Activated CD4-positive, alpha-beta T cell treated with anti-CD3 and anti-CD28 coated beads for 24 hours (primary cell): ENCODE measurements at places on chromosomes 1 and 21.
A peak's percentile ranks its signal among the peaks of the same experiment; 100 is the strongest.

GRCh38 chr1:78468521-78468920 is 22.3 kb upstream of the PTGFR start:
- no peak for DNase-seq

DNA sequence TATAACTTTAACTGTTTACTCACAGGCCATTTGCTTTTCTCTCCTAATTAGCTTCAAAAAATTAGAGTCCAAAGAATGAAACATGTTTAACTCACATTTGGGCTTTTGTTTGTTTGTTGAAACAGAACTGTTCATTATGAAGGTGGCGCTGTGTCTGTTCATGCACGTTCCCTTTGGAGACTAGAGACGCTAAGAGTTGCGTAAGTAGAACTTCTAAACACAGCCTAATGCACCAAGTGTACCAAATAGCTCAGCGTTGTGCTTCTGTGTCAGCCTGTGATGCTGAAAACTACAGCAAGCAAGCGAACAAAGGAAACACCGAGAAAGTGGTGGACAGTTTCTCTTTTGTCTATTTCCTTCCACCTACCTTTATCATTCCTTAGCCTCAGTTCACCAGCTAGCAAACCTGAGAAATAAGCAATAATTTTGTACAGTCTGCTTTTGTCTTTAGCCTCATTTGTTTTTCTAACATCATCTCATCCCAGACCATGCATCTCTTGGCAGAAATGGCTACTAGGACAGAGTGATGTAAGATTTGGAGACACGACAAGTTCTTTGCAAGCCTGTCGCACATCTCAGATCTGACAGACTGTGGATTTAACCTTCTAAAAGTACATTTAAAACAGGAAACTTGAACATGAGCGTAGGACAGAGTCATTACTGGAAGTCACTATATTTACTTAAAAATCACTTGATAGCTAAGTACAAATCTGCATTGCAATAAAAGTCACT is 375.1 kb downstream of the RYR2 start:
- DNase-seq: no peak

DNA sequence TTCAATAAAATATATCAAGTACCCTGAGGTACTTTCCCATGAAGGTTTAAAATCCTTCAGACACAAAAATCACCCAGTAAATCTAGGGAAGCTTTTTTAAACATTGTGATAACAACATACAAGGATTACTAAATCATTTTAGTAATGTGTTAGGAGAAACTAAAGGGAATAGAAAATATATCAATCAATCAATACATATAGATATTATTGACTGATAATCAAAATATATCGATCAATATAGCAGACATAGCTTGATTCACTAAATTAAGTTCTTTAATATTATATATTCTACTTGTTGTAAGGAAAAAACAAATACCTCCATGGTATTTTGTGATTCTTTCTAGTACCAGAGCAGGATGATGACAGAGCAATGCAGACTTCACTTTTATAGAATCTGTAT is 35.2 kb downstream of the MAP3K21 start:
- no peak for DNase-seq

DNA sequence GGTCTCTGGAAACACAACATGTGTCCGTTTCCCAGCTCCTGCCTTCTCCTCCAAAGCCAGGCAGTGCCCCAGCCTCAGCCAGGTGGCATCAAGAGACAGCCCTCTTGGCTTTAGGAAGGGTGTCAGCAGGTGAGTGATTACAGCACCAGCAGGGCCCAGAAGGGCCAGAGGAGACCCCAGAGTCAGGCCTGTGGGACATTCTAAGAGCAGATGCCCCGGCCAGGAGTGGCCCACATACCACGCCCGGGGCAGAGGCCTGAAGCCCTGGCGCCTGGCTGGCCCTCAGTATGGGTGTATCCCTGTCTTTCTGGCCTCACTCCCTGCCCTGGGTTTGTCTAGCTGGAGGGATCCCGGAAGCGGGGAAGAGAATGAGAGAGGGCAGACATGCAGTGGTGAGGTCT is 109.2 kb downstream of the CASZ1 start:
- DNase-seq: no peak

DNA sequence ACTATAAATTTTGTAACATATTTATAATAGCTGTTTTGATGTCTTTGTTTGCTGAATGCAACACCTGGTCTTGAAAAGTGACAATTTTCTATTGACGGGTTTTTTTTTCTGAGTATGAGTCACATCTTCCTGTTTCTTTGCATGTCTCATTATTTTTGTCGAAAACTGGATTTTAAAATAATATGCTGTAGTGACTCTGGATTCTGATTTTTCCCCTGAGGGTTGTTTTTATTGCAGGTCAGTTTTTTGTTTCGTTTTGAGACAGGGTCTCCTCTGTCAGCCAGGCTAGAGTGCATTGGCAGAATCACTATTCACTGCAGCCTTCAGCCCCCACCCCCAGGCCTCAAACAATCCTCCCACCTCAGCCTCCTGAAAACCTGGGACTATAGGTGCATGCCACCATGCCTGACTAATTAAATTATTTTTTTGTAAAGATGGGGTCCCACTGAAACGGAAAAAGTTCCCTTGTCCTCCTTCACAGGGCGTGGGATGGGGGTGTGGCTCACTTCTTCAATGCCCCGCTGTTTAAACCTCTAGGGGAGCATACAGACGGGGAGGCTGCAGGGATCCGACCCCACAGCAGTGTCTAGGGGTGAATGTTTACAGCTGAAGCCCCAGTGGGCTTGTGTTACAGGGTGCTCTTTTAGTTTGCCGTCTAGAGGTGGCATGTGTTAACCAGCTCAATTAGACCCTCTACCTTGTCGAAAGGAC is 11.3 kb upstream of the PPIE start:
- DNase-seq: no peak

DNA sequence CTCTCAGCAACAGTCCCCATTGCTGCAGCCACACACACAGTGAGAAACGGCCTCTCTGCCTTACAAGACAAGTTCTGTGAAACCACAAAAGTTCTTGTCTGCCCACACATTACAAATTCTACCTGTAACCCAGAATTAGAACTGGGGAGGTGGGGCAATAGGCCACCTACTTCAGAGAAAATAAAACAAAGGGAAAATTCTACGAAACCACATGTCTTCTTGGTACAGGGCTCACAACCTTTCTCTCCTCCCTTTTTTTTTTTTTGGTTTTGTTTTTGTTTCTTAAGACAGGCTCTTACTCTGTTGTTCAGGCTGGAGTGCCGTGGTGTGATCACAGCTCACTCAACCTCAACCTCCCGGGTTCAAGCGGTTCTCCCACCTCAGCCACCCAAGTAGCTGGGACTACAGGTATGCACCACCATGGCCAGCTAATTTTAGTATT is 30.2 kb downstream of the LPAR3 start:
- peak; percentile 21 for DNase-seq

DNA sequence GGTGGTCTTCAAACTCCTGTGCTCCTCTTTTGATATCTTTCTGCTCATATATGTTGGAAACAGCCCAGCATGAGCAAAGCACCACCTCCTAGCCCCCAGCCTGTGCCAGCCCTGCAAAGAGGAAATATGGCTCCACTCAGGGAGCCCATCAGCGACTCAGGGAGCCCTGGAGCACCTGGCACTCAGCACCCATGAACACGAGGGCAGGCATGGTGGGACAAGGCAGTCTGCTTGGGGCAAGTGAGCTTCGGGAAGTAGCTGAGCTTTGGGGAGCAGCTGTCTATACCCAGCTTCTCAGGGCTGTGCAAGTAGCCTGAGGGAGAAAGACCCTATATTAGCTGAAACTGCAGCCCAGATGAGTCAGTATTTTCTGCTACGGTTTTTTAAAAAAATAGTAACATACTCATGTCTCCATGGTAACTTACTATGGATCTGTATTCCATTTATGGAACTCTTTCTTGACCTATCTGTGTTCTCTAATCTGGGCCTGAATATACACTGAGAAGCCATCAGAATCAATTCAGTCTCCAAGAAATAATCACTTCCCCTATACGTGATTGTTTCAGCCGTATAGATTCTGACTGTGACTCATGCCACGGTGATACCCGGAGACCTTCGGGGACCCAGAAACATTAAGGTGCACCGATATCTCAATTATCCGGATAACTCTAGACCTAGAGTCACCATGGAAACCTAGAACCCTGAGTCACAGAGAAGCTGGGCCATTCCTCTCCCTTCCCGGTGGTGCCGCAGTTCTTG is 1.5 kb upstream of the ETS2 start:
- DNase-seq: no peak

- DNase-seq: peak; percentile 57
These were observed at the start of gene SYDE2 for GRCh38 chr1:85200463-85201339. Gene SYDE2 (minus strand): TSS chr1:85201016. CDS start chr1:85200996, 20 bp downstream.

- no peak for DNase-seq
These were observed 3.1 kb downstream of the KIFAP3 start for GRCh38 chr1:170071378-170071777.

- DNase-seq: no peak
These were observed 77.8 kb downstream of the ITPKB start for GRCh38 chr1:226661271-226661670.

GRCh38 chr1:14265495-14265894 is 333.0 kb upstream of the KAZN start:
- DNase-seq: no peak

- DNase-seq: no peak
These were observed at the start of gene LRRN2 for GRCh38 chr1:204685236-204686006. Gene LRRN2 (minus strand): TSS chr1:204685738. CDS start chr1:204619992, 65,746 bp downstream.

- DNase-seq: no peak
These were observed 30.2 kb upstream of the AJAP1 start for GRCh38 chr1:4624141-4624715.

- DNase-seq: no peak
These were observed 380.5 kb upstream of the VAMP3 start for GRCh38 chr1:7390604-7391000.

DNA sequence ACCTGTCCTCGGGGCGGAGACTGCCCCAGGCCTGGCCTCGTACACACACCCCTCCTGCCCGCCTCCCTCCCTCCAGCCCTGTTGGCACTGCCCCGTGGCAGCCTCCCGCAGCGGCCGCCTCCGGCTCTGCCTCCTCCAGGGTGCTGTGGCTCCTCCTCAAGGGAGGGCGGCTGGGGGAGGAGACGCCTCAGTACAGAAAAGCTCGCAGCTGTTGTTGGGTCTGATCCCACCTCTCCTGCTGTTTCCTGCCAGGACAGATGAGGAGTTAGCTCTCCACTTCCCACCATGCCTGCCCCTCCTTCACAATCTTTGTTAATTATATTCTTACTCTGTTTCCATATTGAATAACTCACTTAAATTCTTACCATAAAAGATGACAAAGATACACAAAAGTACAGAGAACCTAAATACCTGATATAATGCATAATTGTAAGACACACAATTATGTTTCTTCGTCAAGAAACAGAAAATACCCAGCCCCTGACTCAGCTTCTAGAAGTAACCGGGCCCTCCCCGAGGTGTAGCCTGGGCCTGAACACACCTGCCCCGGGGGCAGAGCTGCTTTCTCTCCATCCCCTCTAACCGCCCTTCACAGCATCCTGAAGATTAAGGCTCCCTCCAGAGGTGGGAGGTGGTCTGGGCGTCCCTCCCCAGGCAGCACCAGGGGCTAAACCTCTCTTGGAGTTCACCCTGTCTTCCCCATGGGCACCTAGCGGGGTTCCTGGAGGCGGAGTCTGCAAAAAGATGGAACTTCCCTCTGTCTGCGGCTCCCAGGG is 30.6 kb upstream of the COL6A1 start:
- DNase-seq: no peak

- DNase-seq: no peak
These were observed 1.4 kb downstream of the MACF1 start for GRCh38 chr1:39205781-39206464.

- no peak for DNase-seq
These were observed 819.3 kb downstream of the BRINP3 start for GRCh38 chr1:189658381-189658780.

- DNase-seq: no peak
These were observed 61.1 kb upstream of the OR10J4 start for GRCh38 chr1:159370855-159371254.

GRCh38 chr21:36450511-36450910 is 29.4 kb downstream of the CLDN14 start:
- no peak for DNase-seq

GRCh38 chr1:111633736-111634247 is 14.2 kb downstream of the RAP1A start:
- no peak for DNase-seq

GRCh38 chr21:45634511-45635183 is 8.9 kb upstream of the PCBP3 start:
- DNase-seq: no peak

DNA sequence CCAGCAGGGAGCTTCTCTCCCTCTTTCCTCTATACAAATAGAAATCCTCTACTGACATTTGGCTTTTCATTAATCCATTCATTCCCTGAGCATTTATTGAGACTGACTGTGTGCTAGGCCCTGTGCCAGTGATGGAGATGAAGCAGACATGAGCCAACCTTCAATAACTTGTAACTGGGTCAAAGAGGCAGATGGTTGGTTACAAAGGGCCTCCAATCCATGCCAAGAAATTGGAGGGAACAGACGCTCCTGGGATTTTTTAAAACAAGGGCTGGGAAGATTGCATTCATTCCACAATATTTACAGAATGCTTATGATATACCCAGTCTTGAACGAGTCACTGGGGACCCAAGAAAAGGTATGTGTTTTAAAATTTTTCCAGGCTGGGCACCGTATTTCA is 6.2 kb downstream of the HPCAL4 start:
- no peak for DNase-seq

DNA sequence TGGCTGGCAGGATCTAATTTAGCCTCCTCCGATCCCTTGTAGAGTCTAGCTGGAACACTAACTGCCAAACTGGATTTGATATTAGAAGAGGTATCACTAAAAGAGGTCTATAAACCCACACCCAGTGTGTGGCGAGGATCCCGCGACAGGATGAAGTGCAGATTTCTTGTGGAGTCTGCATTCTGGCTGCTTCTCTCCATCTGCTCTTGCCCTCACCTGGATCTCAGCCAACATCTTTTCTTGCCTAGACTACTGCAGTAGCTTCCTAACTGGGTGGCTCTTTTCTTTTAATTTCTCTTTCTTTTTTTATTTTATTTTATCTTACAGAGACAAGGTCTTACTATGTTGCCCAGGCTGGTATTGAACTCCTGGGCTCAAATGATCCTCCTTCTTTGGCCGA is 48.9 kb upstream of the CAPZB start:
- no peak for DNase-seq

- no peak for DNase-seq
These were observed 11.8 kb upstream of the ARHGEF2 start for GRCh38 chr1:155990005-155990739.

GRCh38 chr21:41142051-41142795 is 25.7 kb upstream of the BACE2 start:
- DNase-seq: no peak

DNA sequence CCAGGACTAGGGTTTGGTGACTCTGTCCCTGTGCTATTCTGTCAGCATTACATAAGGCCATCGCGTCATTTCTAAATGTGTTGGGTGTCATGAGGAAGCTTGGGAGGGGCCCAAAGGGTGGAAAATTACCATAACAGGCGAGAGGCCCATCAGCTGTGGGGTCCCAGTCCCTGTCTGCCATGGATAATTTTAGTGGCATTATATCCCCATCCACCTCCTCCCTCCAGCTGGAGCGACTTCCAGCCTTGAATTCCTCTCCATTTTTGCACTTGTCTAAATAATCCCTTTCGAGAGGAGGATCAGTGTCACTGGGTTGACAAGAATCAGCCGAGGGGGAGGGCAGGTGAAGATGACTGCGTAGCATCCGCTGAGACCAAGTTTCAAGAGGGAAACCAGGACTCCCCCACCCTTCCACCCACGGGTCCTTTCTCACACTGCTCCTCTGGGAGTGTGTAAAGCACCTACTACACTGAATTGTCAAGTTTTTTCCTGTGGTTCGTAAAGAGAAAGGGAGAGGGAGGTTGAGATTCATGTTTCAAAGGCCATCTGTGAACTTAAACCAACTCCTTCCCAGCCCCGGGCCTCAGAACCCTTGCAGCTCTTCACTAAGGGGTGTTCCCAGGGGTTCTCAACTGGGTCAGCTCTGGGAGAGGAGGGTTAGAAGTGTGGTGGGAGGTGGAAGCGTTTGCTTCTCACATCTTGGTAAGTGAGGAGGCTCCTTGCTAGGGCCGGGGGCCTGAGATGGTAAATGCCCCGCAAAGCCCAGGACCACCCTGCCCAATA is 29.2 kb downstream of the VASH2 start:
- no peak for DNase-seq
